HuH-7 (cell line): ENCODE measurements at places on chromosomes 7 and 10.
A peak's percentile ranks its signal among the peaks of the same experiment; 100 is the strongest.

- no peak for DNase-seq
Measured at GRCh38 chr7:82039621-82040020, 269.8 kb upstream of the HGF start.

GRCh38 chr7:101374990-101375389 is 12.3 kb downstream of the COL26A1 start:
- no peak for DNase-seq

DNA sequence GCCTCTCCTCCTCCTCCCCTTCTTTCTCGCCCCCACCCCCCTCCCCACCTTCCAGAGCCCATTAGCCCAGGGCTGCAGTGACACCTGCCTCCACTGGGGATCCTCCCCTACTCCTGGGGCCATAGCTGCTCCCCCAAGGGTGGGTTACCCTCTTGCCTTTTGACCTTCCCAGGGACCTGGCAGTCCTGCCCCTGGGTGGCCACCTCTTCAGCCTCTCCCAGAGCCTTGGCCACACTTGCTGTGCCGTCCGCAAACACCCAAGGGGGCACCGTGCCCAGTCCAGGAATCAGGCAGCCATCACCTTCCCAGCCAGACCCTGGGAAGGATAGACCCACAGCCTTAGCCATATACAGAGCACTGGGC is 19.8 kb upstream of the CLDN4 start:
- DNase-seq, result no peak

GRCh38 chr10:48670978-48671913 is 13.4 kb upstream of the WDFY4 start:
- no peak for DNase-seq

DNA sequence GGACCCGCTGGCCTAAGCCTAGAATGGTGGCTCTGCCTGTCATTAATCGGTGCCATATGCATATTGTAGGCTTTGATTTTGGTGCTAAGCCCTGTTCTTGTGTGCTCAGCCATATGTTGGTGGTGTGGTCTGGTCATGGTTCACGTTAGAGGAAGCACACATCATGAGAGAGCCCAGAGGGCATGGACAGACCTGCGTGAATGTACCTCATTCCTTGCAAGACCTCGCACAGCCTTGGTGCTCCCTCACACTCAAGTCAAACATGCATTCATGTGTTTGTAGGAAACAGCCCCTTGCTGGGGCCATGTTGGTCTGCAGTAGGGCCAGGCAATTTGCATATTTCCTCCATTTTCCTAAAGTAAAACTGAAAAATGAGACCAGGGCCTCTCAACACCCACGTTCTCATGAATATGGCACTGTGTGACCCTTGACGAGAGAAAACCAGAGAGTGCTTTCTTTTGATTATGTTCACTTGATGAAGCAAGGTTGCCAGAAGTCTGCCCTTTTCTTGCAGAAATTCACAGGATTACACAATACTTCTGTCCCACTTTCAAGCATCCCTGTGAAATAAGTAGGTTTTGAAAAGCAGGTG is 268.7 kb downstream of the CELF2 start:
- DNase-seq, result no peak

DNA sequence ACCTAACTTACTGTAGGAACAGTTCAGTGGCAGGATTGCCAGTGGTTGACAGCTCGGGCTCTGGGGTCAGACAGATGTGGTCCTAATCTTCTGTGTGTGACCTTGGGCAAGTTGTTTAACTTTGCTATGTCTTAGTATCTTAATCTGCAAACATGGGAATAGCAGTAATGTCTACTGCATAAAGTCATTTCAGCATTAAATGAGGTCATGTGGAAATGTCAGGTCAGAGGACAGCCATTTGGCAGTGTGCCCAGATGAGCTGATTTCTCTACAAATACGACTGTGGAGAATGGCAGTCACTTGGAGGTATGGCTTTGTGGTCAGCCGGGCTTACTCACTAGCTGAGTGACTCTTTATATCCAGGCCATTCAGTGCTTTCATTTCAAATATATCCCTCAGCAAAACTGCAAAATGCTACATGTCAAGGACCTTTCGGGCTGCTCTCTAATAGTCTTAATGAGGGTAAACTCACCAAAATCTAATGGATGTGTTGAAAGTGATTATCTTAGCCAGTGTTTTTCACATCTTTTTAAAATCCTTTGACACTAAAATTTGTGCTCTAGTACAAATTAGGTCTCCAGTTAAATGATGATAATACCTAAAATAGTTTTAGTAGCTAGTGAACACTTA is 171.4 kb downstream of the ST7 start:
- DNase-seq, result peak; percentile 26

DNA sequence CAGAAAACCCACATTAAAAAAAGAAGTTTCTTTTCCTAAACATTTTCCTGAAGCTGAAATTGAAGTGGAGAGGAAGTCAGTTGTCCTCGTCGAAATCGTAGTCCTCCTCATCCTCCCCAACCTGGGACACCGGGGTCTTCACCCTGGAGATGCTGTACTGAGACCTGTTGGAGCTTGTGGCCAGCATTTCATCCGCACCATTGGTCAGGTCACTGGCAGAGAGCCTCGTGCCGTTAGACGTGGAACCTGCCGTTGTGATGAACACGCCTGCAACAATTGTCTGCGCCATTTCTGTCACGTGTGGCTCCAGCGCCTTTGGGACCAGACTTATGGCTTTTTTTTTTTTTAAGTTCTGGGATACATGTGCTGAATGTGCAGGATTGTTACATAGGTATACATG is 23.8 kb downstream of the CD36 start:
- no peak for DNase-seq

DNA sequence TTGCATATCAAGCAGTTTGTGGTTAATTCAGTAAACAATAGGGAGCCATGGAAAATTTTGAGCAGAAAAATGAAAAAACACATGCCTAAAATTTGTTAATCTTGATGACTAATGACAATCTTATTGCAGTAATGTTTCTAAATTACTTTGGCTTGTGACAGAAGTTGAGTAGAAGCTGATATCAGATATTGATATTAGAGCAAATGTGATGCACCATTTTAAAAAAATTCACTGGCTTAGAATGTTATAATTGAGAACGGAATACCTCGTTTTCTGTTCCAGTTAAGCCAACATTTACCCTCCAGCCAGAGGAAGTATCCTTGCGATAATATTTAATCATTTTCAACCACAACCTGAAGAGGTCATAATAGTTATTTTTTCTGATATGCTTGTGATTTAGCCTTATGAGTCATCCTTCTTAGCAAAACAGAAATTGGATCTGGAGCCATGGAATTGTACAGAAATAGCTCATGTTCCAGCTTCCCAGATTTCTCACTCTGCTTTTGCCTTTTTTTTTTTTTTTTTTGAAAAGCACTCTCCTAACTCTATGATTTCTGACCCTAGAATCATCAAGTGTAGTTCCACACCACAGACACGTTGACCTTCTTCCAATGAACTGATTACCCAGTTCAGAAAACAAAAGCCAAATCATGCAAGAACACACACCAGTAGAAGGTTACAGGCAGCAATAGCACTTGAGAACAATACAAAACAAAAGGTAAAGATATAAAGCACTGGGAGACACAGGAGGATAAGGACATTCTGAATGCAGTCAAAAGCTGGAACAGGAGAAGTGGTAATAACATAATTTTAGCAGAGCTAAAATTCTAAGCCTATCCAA is 96.8 kb upstream of the PHYHIPL start:
- DNase-seq, result no peak

- DNase-seq, result no peak
Measured at GRCh38 chr7:18353339-18353738, 142.2 kb upstream of the HDAC9 start.

DNA sequence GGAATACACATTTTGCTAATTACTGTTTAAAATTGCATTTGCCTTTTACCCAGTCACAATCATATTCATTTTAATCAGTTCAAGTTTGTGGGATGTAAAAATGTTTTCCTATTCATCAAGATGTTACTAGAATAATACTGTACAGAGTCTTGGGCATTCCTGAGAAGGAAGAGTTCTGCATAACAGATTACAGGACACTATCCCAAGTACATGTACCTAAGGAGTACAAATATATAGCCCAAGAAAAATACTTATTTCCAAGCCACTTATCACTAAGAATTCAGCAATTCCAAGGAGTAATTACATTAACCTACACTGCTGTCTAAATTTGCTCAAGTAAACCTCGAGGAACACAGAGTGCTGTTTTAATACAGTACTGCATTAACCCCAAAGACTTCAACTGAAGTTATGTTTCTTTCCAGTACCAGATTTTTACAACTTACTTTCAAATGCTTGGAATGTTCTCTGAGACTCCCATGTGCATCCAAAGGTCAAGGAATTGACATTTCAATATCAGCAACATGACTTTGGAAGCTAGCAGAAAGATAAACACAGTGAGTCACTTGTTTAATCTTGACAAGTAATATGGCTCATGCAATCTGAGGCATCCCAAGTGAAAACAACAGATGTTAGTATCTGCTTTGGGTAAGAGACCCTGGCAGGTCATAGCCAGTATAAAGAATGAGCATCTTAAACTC is 125.4 kb upstream of the BET1 start:
- peak; percentile 14 for DNase-seq

GRCh38 chr7:156829669-156830336 is 63.2 kb downstream of the LMBR1 start:
- no peak for DNase-seq

DNA sequence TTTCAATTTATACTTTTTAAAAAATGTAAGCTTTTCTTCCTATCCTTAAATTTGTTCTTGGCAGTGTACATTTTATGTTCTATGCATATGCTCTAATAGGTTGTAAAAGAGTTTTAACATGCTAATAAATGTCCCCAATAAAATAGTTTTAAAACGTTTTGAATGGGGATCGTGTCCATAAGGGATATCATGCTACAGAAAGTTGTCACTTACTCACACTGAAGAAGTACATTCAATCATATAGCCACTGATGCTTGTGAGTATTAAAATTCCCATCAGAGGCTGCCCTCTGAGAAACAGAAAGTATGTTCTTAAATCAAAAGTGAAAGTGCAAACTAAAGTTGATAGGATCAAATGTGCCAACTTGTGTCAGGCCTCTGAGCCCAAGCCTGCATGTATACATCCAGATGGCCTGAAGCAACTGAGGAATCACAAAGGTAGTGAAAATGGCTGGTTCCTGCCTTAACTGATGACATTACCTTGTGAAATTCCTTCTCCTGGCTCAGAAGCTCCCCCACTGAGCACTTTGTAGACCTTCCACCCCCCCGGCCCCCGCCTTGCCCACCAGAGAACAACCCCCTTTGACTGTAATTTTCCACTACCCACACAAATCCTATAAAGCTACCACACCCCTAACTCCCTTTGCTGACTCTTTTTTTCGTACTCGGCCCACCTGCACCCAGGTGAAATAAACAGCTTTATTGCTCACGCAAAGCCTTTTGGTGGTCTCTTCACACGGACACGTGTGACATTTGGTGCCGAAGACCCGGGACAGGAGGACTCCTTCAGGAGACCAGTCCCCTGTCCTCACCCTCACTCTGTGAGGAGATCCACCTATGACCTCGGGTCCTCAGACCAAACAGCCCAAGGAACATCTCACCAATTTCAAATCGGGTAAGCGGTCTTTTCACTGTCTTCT is 877 bp upstream of the NOD1 start:
- DNase-seq, result no peak

- no peak for DNase-seq
Measured at GRCh38 chr10:58651040-58651439, 138.4 kb downstream of the BICC1 start.

GRCh38 chr7:97126483-97127171 is 9.1 kb downstream of the SDHAF3 start:
- DNase-seq, result no peak

DNA sequence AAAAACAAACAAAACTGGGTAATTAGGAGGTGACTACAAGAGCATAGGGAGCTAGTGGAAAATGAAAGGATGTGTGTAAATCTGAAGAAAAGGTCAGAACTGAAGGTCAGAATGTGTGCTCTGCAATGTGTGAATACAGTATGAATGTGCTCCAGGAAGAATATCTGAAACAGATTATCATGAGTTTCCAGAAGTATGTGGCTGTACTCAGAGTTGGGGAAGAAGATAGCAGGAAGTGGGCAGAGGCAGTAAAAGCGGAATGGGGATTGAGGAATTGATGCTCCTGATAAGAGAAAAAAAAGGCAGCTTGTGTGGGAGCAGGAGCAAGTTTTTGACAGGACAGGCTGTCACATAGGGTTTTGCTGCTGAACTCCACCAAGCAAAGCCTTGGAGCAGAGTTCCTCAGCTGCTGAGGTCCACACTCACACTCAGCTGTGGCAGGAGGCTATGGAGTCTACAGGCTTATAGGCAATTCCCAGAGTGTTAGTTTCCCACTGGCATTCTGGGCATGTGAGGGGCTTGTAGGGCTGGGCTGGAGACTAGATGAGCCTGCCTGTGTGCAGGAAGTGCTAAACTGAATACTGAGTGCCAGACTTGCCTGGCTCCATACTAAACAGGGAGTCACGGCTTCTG is 22.9 kb downstream of the H2AZ2 start:
- DNase-seq, result no peak

DNA sequence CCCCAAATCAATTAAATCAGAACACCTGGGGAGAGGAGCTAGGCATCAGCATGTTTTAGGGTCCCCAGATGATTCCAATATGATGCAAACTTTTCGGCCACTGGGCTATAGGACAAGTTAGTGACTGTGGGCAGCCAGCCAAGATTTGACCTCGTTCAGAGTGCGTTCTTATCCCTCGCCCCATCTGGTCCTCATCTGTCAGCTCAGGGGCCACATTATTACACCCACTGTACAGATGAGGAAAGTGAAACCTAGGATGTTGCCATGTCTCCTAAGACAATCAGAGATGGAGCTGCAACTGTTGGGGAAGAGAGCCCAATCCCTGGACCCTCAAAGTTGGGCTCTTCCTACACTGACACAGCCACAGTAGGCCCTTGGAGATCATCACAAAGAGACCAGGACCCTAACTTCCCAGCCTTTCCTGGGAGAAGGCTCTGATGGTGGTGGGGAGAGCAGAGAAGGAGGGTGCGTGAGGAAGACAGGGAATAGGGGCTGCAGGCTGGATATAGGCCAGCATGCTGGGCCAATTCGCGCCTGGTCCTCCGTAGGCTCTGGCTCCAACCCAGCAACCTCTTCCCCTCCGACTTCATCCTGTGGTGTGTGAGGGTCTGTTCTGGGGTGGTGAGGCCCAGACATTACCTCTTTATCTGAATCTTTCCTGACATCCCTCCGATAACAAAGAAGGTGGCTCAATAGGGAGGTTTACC is 109.4 kb upstream of the ZMIZ1 start:
- no peak for DNase-seq

GRCh38 chr7:131443496-131443895 is 112.9 kb downstream of the PODXL start:
- no peak for DNase-seq

- no peak for DNase-seq
Measured at GRCh38 chr7:68440866-68441265, 1157.4 kb upstream of the AUTS2 start.

GRCh38 chr10:132055616-132056015 is 10.1 kb upstream of the JAKMIP3 start:
- no peak for DNase-seq

- DNase-seq, result no peak
Measured at GRCh38 chr7:134182078-134182477, 54.9 kb downstream of the LRGUK start.

DNA sequence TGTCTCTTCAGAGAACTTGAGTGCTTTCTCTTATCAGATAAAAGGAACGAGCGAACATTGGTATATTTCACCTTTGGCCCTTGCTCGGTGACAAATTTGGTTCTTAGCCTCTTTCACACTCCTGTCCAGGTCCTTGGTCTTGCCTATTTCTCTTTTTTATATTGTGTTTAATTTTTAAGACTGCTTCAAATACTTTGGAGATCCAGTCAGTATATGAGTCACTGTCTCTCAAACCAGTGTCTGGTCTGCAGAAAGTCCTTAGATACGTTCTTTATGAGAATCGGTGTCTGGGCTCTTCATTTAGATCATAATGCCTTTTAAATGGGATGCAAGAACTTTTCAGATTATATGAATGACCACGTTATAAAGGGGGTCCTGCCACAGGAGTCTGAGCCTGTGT is 55.0 kb downstream of the PIK3AP1 start:
- no peak for DNase-seq
